Foreskin melanocyte (primary cell): ENCODE measurements at places on chromosomes 4 and X.

- DNase-seq = no peak
Observed at GRCh38 chrX:77342004-77342403, 105.2 kb upstream of the FGF16 start.

DNA sequence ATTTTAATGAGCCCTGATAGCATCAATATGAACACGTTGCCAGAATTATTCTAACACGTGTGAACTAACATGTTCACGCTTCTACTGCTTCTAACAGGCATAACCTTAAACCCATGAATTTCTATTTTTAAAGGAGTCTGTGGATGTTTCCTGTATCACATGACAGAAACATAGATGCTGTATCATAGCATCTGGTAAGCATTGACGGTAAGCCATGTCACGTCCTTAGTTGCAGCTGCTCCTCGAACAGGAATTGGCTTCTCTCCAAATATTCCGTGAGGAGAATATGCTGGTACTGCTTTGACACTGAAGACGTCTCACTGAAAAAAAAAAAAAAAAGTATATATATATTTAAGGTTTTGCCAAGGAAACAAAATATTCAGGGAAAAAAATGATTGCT is 105.1 kb upstream of the MXRA5 start:
- DNase-seq = no peak

- no peak for DNase-seq
Observed at GRCh38 chr4:11614426-11614825, 185.7 kb upstream of the HS3ST1 start.

DNA sequence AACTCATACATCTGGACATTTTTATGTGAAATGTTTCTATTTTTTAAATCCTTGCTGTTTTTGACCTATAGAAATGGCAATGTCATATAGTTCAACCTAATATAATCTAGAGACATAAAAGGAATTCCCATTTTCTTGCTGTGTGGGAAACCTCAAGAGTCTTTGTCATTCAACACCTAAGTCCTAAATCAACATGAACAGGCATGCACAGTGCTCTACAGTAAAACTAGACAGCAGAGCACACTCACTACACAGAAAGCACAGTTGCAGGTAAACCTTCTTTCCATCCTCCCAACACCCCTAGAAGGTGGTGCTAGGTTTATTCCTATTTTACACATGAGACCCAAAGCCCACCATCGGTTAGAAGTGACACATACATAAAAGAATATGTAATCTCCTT is 79.1 kb upstream of the C1QTNF7 start:
- DNase-seq = no peak

- DNase-seq = no peak
Observed at GRCh38 chrX:12992544-12993118, 17.7 kb downstream of the TMSB4X start.

GRCh38 chr4:11039634-11040131 is 355.1 kb upstream of the CLNK start:
- no peak for DNase-seq

GRCh38 chrX:24027985-24028384 is 999 bp upstream of the KLHL15 start:
- no peak for DNase-seq

DNA sequence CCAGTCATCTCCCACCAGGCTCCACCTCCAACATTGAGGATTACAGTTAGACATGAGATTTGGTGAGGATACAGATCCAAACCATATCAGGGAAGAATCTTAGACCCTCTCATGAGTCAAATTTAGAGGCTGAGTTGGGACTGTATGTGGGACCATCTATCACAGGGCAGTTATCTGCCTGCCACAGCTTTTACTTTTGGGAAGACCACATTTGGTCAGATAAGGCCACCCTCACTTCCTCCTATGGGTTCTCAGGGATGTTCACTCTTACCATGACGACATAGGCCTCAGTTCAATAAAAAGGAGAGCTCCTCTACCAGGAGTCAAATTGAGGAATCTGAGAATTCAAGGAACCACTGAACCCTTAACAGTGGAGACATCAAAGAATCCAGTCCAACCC is 2.1 kb downstream of the MAGEB2 start:
- no peak for DNase-seq

DNA sequence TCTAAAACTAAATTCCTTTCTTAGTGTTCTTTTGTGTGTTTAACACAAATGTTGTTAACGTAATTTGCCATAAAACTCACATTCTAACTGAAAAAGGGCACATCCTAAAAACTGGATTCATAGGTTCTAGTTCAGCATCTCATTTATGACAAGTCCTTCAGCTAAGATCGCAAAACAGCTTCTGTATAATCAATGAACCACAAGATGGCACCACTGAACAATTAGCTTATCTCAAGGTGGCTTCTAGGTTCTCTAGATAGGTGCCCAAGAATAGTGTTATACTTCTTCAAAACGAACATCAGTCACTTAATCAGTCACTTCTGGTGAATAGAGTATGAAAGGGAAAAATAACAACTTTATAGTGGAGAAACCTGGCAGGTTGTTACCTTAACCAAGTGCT is 54.3 kb downstream of the NRK start:
- DNase-seq = no peak

DNA sequence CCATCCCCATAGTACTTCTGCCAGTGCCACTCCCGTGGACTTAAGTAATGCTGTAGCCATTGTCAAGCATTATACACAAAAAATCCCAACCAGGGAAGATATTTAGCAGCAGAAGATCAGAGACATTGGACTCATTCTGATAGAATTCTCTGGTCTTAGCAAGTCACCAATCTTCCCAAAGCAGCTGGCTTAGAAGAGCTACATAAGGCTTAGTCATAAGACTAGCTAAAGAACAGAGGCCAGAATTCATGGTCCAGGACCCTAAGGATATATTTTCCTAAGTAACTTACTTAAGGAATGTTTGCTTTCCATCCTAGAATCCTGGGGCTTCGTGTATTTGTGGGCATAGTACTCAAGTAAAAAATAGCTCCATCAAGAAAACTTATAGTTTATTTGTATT is 100.3 kb upstream of the SLIT2 start:
- peak; percentile 82 for DNase-seq

GRCh38 chrX:7263961-7264360 is 116.0 kb upstream of the PUDP start:
- no peak for DNase-seq

GRCh38 chrX:109393859-109394258 is 88.0 kb downstream of the GUCY2F start:
- DNase-seq = no peak

DNA sequence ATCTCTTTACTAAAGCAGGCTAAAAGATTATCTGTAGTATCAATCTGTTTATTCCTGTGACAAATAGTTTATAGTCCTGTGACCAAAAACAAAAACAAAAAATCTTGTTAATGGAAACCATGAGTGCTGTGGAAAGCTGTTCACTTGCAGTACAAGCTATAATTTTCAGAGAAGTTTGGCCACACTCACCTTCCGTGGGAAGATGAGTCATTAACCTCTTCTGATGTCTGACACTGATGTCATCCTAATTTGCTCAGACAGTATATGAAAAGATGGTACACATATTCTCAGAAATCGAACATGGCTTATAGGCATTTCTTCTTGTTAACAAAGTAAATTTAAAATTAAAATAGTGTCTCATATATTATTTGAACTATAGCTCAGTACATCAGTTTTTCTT is 19.9 kb upstream of the ENPP6 start:
- no peak for DNase-seq

GRCh38 chr4:54063737-54064316 is 578 bp downstream of the CHIC2 start:
- DNase-seq = no peak

DNA sequence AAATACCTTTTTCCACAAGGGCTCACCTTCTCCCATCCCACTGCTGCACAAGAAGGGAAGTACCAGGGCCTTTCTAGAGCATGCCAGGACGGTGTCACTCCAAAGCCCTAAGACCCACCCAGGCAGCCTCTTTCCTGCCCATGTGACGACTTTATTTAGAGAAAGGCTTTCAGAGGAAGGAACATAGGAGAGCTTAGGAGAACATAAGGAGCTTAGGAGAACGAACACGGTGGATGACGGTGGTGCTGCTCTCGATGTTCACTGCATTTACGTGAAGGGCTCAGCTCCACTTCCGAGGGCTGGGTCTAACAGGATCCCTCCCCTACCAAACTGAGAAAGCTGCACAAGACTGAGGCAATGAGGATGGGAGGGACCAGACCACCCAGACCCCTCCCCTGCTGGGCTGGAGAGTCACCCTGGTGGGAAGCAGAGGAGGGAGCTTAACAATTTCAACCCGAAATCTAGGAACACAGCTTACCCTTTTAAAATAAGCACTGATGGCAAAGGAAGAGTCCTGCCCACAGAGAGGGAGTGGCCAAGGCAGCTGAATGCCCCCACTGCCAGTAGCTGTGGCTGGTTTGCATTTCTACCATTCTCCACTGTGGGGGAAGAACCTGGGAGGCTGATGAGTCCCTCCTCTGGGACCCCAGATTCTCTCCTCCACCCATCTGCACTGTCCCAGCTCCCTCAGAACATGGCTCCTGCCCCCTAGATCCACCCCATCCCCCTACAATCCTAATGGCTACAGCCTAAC is 29.8 kb downstream of the ZFYVE28 start:
- no peak for DNase-seq

DNA sequence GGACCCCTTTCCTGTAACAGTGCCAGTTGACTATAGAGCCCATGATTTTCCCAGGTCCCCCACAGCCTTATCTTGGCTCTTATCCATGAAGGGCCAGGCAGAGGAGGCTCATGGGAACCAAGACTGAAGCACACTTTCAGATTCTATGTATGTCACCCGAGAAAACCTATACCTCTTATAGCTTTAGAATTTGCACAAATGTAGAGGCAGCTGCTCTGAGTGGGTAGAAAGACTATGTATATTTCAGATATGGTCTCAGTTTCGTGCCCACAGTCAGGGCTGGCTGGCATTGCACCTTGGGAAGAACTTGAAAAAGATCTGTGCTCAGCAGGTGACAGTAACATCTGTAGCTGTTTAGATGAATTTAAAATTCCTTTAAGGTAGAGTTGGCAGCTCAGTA is 8.3 kb upstream of the LNX1 start:
- DNase-seq = no peak

DNA sequence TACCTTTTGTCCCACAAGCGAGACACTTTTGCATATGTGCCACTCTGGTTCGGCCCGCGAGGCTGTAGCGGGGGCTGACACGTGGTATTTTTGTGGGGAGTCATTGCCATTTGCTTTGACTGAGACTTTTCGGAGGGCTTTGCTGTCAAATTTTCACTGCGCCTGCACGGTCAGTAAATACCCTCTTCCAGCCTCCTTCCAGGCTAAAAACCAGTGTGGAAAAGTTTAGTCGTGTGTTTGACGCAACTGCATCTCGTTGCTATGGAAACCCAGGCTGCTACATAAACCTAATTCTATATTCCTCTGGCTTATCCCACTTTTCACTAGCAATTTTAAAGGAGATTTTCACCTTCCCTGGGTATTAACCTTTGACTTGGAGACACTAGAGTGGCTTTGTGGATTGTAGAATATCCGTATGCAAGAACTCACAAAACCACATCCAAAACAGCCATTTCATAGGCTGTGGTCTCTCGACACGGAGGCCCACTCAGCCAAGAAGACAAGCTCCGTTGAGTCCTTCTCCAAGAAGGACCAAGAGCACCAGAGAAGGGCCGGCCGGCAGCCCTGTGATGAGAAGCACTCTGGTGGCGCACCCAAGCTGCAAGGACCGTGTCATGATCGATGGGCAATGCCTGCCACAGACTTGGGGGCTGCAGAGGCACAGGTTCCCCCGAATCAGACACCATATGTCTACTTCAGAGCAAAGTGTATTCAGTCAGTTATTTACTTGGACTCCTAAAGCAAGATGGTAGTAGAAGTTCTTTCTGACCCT is 38.4 kb upstream of the ENPP6 start:
- no peak for DNase-seq

- DNase-seq = no peak
Observed at GRCh38 chrX:43224496-43224895, 431.6 kb upstream of the MAOA start.

- DNase-seq = no peak
Observed at GRCh38 chr4:186708554-186708953, 15.1 kb downstream of the FAT1 start.

- no peak for DNase-seq
Observed at GRCh38 chr4:87856816-87857215, 24.0 kb downstream of the MEPE start.

GRCh38 chr4:107561481-107561880 is 158.6 kb downstream of the PAPSS1 start:
- no peak for DNase-seq

- peak; percentile 16 for DNase-seq
Observed at GRCh38 chrX:100750883-100751282, 19.0 kb upstream of the SYTL4 start.

- peak; percentile 47 for DNase-seq
Observed at GRCh38 chr4:117134386-117134785, 49.0 kb upstream of the TRAM1L1 start.

DNA sequence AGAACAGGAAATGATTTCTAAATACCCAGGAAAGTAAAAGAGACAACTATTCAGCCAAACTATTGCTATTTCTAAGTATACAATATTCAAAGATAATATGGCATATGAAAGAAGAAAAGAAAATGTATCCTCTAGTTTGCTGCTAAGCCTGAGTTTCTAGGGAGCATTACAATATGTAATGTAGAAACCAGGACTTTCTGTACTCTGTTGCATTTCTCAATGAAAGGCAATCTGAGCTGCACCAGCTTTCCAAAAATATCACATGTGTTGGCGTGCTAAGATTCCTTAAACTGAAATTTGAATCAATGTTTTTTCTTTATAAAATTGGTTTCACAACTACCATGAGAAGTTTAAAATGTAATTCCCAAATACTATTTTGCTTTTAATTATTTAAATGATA is 129.6 kb downstream of the ANK2 start:
- DNase-seq = no peak

DNA sequence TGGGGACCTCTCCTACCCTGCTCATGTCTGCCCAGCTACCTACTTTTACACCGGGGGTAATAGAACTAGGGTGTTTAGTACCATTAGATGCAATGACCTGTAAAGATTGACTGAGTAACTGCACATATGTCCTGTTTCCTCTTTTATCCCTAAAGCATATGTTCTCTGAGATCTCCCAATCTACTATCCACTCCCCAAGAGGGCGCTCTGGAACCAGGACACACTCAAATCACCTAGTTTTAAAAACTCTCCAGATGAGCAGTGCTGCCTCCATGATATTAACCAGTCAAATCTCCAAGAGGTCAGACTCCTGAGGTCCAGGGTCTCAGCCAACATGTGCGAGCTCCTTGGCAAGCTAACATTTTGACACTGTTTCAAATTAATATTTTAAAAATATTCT is 87.0 kb upstream of the TSPAN5 start:
- DNase-seq = no peak

DNA sequence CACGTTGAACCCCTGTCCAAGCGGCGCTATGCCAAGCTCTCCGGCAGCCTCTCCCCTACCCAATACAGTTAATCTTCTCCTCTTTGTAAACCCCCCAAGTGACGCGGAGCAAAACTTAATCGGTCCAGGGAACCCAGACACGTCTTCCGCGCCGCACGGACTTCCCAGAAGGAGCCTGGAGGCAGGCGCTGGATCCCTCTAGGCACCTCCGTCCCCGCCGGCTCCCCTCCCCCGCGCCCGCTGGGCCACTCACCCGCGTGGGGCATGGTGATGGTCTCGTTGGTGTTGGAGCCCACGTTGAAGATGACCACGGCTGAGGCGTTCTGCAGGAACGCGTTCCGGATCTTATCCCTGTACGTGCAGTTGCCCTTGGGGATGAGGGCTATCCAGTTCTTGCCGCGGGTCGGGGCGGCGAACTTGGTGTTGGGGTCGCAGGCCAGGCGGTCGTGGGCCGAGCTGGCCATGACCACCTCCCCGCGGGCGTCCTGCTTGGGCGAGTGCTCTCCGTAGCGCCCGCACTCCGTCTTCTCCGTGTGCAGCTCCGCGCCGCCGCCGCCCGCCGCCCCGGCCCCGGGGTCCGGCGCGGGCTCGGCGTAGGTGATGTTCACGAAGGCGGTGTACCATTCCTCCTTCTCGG is 1.1 kb downstream of the RNF150 start:
- DNase-seq = no peak
